ENCODE measurements at places on chromosomes 16 and 17. TPM values are rescaled to one million over a fixed set of nuclear protein-coding genes. Genes with fewer than 3 reads are reported as not detected.

Gene KANSL1
- total RNA-seq, result 64.5 TPM

- no peak for DNase-seq
Measured at GRCh38 chr16:80583466-80583865, 42.7 kb downstream of the DYNLRB2 start.

DNA sequence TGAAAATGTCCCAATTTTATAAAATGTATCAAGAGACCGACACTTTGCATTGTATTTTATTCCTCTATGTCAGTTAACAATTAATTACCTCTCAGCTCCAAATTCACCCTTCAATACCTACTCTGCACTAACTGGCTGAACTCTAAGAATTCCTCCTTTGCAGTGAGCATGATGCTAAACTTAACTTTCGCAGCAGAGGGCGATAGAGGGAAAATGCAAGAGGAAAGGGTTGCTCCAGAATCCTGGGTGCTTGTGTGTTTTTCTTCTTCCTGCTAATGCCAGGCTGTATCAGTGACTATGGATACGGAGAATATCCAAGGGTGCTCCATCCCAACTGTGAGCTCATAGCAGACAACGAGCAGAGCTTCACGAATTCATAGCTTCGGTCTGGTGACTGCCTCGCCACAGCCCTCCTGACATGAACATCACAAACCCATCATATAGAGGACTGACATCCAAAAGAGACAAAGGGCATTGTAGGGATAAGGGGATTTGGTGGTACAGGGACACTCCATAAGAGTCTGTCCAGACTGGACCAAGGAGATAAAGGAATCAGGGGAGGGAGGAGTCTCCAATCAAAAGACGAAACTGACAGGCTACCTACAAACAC lies 172.9 kb downstream of the STX8 start:
- no peak for DNase-seq

Gene MAPK8IP3
- total RNA-seq, result 46.9 TPM

Gene TPSG1
- not detected for total RNA-seq

DNA sequence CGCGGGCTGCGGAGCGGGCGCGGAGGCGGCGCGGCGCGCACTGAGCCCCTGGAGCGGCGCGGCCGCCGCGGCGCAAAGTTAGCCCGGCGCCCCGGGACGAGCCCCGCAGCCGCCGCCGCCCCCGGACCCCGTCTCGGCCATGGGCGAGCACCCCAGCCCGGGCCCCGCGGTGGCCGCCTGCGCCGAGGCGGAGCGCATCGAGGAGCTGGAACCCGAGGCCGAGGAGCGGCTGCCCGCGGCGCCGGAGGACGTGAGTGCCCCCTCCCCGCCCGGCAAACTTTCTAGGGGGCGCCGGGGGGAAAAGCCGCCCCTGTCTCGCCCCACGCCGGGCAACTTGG lies 388 bp downstream of the RHBDL3 start:
- no peak for DNase-seq

DNA sequence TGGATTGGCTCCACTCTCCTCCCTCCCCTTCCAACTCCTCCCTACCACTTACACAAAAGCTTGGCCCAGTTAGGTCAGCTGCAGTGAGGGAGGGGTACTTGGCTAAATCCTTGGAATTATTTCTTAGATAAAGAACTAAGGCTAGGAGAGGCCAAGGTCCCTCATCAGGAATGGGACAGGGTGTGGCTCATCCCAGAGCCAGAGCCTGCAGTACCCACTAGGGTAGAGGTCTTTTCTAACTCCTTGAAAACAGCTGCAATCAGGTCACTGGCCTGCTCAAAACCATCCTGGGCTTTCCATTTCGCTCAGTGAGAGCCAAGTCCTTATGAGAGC lies 1.9 kb upstream of the SLC46A1 start:
- no peak for DNase-seq

DNA sequence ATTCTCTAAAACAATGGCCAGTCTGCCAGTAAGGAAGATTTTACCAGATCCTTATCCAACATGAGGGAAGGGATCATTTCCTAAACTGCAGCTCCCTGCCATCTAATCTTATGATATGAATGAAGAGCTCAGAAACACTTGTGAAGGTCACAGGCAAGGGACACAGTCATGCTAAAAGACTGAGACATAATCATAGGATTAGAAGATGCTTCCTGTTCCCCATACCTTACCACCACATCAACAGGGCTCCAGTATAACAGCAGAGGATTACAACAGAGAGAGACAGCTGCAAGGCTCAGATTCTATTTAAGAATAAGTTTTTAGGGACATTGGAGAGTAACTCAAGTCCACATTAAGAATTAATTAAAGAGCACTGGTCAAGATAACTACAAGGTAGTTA lies 93.3 kb downstream of the BRIP1 start:
- DNase-seq, result no peak

Gene HASPIN
- total RNA-seq, result 3.0 TPM
